ENCODE measurements at places on chromosomes 5 and 9.

DNA sequence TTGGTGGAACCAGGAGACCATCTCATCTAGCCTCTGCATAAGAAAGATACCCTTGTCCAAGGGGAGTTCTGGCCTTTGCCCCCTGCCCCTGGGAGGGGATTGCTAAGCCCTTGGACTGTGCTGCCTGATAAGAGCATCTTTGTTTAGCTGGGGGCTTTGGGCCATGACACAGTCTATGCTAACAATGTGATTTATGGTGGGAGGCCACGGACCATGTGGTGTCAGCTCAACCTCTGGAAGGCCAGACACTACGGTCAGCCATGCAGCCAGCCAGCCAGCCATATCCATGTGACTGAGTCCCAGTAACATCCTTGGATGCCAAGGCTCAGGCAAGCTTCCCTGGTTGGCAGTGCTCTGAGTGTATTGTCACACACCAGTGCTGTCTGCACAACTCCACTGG is 244.4 kb downstream of the FSTL4 start:
- no peak for DNase-seq

DNA sequence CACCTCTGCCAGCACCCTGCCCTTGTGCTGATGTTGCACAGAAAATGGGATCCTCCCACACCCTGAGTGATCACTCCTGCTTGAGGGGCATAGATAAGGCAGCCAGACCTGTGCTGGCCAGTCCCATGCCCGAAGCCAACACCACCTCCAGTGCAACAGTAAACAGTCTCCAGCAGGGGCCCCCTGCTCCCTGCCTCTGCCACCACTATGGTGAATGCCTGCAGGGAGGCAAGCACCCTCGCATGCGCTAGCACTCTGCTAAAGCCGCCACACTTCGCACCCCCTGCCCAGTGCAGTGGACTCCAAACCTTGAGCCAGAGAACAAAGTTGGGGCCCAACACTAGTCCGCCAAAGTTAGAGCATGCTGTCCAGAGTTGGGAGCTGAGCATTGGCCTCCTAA is 118.7 kb downstream of the PJA2 start:
- DNase-seq = no peak

- no peak for DNase-seq
Observed at GRCh38 chr9:133139246-133140173, 18.5 kb upstream of the RALGDS start.

DNA sequence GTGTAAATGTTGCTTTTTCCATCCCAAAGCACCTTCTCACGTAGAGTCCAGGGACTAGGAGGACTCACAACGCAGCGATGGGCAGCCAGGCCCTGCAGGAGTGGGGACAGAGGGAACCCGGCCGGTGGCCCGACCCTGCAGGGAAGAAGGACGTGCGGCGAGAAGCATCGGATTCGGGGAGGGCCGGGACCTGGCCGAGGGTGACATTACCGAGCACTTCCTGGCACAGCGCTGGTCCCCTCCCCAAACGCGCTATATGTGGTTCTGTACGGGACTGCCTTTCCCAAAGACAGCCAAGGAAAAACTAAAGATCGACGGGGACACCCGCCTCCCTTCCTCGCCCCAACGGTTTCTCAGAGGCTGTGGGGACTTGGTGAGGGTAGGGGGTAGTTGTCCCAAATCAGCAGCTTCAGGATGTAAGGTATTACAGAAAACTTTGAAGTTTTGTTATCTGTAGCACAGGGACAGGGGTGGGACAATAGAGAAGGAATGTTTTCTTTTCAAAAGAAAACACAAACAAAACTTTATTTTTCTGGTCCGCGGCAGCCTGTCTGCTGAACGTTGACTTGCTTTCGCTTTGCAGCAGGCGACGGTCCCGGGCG is 887 bp upstream of the MAP3K1 start:
- DNase-seq = peak; percentile 26

DNA sequence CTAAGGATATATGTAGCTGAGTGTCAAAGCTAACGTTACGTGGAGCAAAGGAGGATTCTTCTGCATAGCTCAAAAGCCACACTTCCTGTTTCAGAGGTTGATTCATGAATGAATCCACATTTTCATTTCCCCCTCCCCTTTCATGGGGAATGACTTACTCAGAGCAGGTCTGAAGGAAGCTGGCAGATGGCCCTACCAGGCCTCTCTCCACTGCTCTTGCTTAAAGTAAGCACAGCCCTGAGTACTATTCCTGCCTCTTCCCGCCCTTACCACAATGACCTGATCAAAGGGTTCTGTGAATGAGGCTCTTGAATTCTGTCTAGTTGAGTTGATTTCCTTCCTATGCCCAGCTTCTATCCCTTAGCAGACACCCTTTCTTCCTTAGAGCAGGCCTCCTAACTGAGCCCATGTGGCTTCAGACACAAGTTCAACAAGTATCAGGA is 6.3 kb downstream of the IGIP start:
- peak; percentile 96 for DNase-seq

GRCh38 chr5:140568443-140569063 is 3.9 kb downstream of the SLC35A4 start:
- no peak for DNase-seq

- no peak for DNase-seq
Observed at GRCh38 chr9:127256324-127256723, 8.2 kb upstream of the GARNL3 start.

GRCh38 chr5:102888483-102888882 is 133.4 kb downstream of the PAM start:
- no peak for DNase-seq

DNA sequence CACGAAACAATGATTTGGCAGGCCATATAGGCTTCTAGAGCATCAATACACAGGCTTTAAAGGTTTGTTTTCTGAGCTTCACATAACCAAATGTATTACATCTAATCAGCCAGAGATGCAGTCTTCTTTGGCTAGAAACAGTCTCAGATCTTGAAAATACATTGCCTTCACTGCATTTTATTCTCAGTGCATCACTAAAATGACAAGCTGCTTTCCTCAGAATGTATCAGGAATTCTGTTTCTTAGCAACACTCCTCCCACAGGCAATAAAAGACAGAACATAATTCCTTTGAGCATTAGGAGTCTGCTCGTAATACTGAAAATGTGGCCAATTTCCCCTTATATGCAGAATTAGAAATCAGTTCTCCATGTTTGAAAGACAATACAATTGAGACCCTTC is 36.9 kb downstream of the FEM1C start:
- DNase-seq = peak; percentile 34

- no peak for DNase-seq
Observed at GRCh38 chr5:52148679-52149078, 639.0 kb upstream of the ITGA1 start.

GRCh38 chr9:131282688-131283422 is 6.5 kb upstream of the FAM78A start:
- no peak for DNase-seq

- no peak for DNase-seq
Observed at GRCh38 chr5:5330728-5331452, 91.6 kb upstream of the ICE1 start.

DNA sequence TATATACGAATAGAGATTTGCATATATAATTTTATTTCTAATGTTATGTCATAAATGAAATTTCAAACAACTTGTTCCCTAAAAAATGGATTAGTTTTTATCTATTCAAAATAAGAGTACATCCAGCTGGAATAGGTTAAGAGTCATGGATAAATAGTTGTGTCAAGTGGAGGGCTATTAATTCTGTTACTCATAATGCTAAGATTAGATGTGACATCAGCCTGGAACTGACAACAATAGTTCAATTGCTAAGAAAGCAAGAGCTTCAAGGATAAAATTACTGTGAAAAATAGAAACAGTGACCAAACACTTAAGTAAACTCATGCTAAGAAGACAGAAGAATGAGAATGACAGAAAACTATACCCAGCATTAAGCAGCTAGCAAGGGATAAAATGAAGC is 92.2 kb upstream of the CDH9 start:
- no peak for DNase-seq

GRCh38 chr5:32254881-32255539 is 57.7 kb downstream of the MTMR12 start:
- DNase-seq = no peak

- peak; percentile 86 for DNase-seq
Observed at GRCh38 chr9:129258124-129258822, 80.2 kb upstream of the IER5L start.

- peak; percentile 75 for DNase-seq
Observed at GRCh38 chr9:70411121-70411929, 3.1 kb downstream of the KLF9 start.

DNA sequence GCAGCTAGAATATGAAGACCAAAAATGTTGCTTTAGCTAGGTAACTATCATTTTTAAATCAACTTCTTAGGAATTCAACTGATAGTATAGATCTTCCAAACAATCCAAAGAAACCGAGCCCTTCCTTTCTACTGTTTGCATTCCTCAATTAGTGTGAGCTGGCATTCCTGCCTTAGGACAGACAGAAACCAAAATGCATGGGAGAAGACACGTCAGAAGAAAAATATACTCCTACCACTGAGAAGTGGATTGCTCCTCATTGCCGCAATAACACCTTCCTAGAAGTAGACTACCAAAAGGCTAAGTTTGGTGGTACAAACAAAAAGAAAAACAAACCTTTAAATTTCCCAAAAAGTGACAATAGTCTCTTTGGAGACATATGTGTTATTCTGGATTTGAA is 440.0 kb downstream of the SEMA5A start:
- peak; percentile 20 for DNase-seq
